ENCODE measurements at places on chromosomes 3 and 15. TPM values are rescaled to one million over a fixed set of nuclear protein-coding genes. Genes with fewer than 3 reads are reported as not detected.

DNA sequence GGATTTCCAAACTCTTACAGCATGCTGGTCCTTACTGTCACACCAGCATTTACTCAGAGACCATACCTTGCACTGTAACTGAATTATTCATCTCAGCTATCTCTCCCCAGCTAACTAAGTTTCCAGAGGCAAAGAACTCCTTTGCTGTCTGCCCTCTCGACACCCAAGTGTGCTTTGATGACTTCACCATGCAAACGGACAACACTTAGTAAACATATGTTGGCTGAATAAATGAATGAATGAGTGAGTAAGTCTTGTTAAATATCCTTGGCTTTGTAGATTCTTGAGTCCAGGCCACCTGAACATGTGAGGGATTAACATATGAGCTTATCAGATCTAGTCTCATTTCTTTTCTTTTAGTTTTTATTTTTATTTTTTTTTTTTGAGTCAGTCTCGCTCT, 138.2 kb downstream of the PLD1 start:
- no peaks in the 10 kb centered on the region for H3K36me3 ChIP-seq
- no peak overlapping the region for H3K27ac ChIP-seq
- H3K27me3 ChIP-seq = no peaks in the 10 kb centered on the region
- no peak for DNase-seq

- H3K27ac ChIP-seq = no peak overlapping the region
- no peaks in the 10 kb centered on the region for H3K27me3 ChIP-seq
- H3K4me3 ChIP-seq = no peak overlapping the region
- no peak for DNase-seq
- no peaks in the 10 kb centered on the region for H3K36me3 ChIP-seq
These were observed 64.6 kb downstream of the CPN2 start for GRCh38 chr3:194286375-194287146.

DNA sequence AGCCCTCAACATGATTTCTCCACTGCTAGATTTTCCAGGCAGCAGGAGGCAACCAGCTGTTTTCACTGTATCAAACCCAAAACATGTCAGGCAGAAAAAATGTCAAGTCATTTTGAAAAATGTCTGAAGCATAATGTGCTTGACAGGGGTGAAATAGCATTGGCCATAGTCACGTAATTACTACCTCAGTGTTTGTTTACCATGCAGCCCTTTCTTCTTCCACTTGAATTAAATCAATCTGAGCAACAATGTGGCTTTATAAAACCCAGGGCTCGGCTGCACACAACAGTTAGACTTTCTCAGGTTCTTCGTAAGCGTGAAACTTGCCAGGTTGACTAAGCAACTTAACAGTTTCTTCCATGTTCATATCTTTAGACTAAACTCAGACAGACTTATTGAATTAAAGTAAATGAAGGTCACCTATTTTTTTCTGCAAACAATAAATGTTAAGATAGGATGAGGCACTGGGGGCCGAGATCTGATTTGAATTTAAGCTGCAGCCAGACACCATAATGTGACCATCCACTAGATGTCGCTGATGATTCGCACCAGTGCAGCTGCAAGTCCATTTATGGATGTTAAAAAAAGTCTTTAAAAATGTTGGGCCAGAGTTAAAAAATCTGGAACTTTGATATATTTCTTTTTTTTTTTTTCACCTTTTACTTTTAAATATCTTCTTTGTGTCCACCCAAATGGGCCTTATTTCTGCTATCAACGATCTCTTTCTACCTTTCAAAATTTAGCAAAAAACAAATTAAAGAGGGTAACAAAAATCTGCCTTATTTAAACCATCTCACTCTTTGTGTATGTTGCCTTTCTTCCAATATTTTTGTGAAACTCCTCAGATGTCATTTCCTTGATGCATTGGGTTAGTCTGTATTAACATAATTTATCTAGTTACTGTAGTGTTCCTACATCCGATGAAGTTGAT, 305.9 kb downstream of the CACNA2D3 start:
- no peak overlapping the region for H3K27ac ChIP-seq
- peaks cover 5% of the 10 kb centered on the region for H3K4me1 ChIP-seq
- H3K27me3 ChIP-seq = no peaks in the 10 kb centered on the region
- peak; percentile 28 for DNase-seq
- no peak overlapping the region for H3K4me3 ChIP-seq

- no peak overlapping the region for H3K27ac ChIP-seq
- no peaks in the 10 kb centered on the region for H3K36me3 ChIP-seq
- H3K27me3 ChIP-seq = no peaks in the 10 kb centered on the region
- no peaks in the 10 kb centered on the region for H3K4me1 ChIP-seq
- H3K4me3 ChIP-seq = no peak overlapping the region
These were observed 202.0 kb downstream of the UBE3A start for GRCh38 chr15:25236861-25237155.

DNA sequence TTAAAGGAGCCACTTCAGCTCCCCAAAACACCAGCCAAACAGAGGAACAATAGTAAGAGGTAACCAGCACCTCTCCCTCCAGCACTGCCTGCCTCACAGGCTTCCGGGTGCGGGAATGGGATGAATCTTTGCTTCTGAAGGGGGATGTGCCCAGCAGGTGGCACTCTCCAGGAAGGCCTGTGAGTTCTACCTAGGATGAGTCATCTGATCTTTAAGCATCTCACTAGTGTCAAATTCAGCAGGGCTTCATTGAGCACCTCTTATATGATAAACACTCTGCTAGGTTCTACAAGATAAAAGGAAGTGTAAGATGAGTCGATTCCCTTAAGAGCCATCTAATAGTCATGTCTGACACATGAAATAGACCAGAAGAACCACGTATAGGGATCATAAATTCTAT, 237.4 kb upstream of the UMPS start:
- H3K4me1 ChIP-seq = no peaks in the 10 kb centered on the region
- no peak overlapping the region for H3K4me3 ChIP-seq
- peak; percentile 21 for DNase-seq
- H3K36me3 ChIP-seq = no peaks in the 10 kb centered on the region
- no peak overlapping the region for H3K27ac ChIP-seq

DNA sequence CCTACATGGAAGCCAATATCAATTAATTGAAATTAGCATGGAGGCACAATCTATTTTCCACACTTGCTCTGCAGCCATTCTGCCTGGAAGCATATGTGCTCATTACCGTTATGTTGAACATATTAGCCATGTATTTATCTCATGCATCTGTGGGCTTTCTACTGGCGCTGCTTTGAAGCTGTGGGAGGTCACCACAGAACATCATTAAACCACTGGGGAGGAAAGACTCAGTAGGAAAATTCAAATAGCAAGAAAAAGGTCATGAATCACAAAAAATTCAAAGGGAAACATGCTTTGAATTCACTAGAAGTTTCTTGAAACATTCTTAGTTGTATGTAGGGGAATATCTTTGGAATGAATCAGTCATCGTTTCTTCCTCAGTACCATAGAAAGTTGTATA, 652.5 kb downstream of the EDEM1 start:
- no peak overlapping the region for H3K27ac ChIP-seq
- no peak for DNase-seq
- H3K27me3 ChIP-seq = no peaks in the 10 kb centered on the region
- H3K4me1 ChIP-seq = no peaks in the 10 kb centered on the region
- H3K4me3 ChIP-seq = no peak overlapping the region

DNA sequence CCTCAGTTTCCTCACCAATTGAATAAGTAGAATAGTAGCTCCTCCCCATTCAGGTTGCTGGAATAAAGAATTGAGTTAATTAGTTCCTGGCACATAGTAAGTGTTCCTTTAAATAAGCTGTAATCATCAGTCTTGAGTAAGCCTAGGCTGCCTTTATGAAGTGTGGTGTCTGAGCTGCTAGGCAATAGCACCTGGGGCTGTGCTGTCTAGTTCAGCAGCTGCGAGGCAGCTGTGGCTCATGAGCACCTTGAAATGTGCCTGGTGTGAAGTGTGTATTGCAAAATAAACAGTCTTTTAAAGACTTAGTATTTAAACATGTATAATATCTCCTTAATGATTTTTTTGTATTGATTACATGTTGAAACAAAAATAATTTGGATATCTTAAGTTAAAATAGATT, 77.6 kb downstream of the TOP2B start:
- H3K27ac ChIP-seq = no peak overlapping the region
- no peaks in the 10 kb centered on the region for H3K36me3 ChIP-seq
- H3K27me3 ChIP-seq = no peaks in the 10 kb centered on the region
- DNase-seq = no peak

DNA sequence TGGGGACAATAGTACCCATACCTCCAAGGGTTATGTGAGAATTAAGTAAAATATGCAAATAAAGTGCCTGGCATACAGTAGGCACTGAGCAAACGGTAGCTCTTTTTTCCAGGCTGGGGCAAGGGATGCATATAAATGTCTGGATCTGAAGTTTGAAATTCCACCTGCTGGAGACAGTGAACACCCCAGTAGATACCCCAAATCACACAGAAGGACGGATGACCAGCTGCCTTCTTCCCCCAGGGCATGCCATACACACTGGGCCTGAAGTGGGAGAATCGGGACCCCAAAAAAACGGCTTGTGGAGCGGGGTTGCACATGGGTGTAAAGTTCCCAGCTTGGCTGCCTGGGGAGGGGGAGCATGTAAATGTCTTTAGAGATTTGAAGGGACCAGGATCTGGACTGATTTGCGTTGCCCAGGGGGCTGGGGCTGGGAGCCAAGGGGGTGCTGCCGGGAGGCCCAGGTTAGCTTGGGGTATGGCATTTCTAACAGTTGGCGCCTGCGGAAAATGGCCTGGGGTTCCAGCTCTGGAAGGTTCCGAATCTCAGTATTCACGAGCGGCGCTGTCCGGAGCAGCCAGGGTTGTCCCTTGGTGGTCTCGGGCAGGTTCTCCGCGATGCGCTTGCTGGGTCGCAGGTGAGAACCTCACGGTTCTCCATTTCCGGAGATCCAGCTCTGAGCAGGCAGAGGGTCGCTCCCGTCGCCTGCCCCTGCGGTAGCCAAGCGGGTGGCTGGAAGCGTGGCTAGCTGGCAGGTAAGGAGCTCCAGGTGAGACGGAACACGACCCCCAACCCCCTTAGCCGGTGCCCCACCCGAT, 42.6 kb upstream of the POLG start:
- no peak overlapping the region for H3K4me3 ChIP-seq
- H3K4me1 ChIP-seq = peaks cover 9% of the 10 kb centered on the region
- H3K36me3 ChIP-seq = no peaks in the 10 kb centered on the region
- DNase-seq = no peak

- peaks cover 12% of the 10 kb centered on the region for H3K36me3 ChIP-seq
- DNase-seq = peak; percentile 41
- no peaks in the 10 kb centered on the region for H3K27me3 ChIP-seq
These were observed 9.7 kb upstream of the CYFIP1 start for GRCh38 chr15:22989576-22990477.

GRCh38 chr3:151900460-151900859, 27.0 kb downstream of the SUCNR1 start:
- no peaks in the 10 kb centered on the region for H3K36me3 ChIP-seq
- H3K4me1 ChIP-seq = no peaks in the 10 kb centered on the region
- no peak overlapping the region for H3K27ac ChIP-seq
- H3K4me3 ChIP-seq = no peak overlapping the region
- no peak for DNase-seq
- no peaks in the 10 kb centered on the region for H3K27me3 ChIP-seq

- no peaks in the 10 kb centered on the region for H3K4me1 ChIP-seq
- DNase-seq = no peak
- no peaks in the 10 kb centered on the region for H3K27me3 ChIP-seq
- no peaks in the 10 kb centered on the region for H3K36me3 ChIP-seq
- no peak overlapping the region for H3K4me3 ChIP-seq
These were observed 404.4 kb upstream of the KCNMB2 start for GRCh38 chr3:178131801-178132200.

Gene TPRG1
- 9.0 TPM for total RNA-seq

Gene NR2F2
- 9.2 TPM for total RNA-seq
